ENCODE measurements at places on chromosomes 13 and 19. TPM values are rescaled to one million over a fixed set of nuclear protein-coding genes. Genes with fewer than 3 reads are reported as not detected.

The SERP2 gene
- total RNA-seq = 0.35 TPM

The KLK3 gene
- total RNA-seq = not detected

The KLK15 gene
- total RNA-seq = not detected

The CPB2 gene
- total RNA-seq = not detected

The ARHGEF1 gene
- total RNA-seq = 46.3 TPM

The KLK14 gene
- total RNA-seq = not detected

The RLN3 gene
- total RNA-seq = not detected

The GFY gene
- total RNA-seq = not detected

The ZNF723 gene
- not detected for total RNA-seq

The CCL25 gene
- not detected for total RNA-seq

The GARIN5A gene
- total RNA-seq = not detected

The NPAS1 gene
- total RNA-seq = not detected

The OR10H1 gene
- total RNA-seq = not detected

The PLK5 gene
- total RNA-seq = not detected

The ZNF709 gene
- 2.6 TPM for total RNA-seq

The DCLK1 gene
- total RNA-seq = 2.2 TPM

The DMWD gene
- 27.2 TPM for total RNA-seq

The KIR3DL2 gene
- not detected for total RNA-seq

The PABPC3 gene
- 0.11 TPM for total RNA-seq

The MYO16 gene
- total RNA-seq = not detected

The KLK4 gene
- total RNA-seq = not detected

The COL5A3 gene
- not detected for total RNA-seq

The SULT2A1 gene
- total RNA-seq = not detected

The TIMM13 gene
- total RNA-seq = 59.5 TPM
